ENCODE measurements at places on chromosomes 5 and 9. TPM values are rescaled to one million over a fixed set of nuclear protein-coding genes. Genes with fewer than 3 reads are reported as not detected.

Gene BAAT
- total RNA-seq, result 0.16 TPM

Gene RAB3C
- 21.7 TPM for total RNA-seq

DNA sequence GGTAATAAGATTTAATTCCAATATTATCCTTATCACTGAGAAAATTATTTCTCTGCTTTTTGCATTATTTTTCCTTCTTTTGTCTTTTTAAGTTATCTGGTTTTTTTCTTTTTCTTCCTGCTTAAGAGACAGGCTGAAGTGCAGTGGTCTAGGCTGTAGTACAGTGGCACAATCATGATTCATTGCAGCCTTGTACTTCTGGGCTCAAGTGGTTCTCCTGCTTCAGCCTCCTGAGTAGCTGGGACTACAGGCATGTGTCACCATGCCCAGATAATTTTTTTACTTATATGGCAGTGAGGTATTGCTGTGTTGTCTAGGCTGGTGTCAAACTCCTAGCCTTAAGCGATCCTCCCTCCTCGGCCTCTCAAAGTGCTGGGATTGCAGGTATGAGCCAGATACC is 93.9 kb downstream of the SLC44A1 start:
- DNase-seq, result no peak

GRCh38 chr5:167312225-167312624 is 979.2 kb upstream of the WWC1 start:
- DNase-seq, result no peak

- no peak for DNase-seq
Measured at GRCh38 chr5:158302029-158302428, 443.1 kb upstream of the CLINT1 start.

GRCh38 chr5:95392593-95393182 is 1.5 kb downstream of the FAM81B start:
- no peak for DNase-seq

- no peak for DNase-seq
Measured at GRCh38 chr9:88464851-88465250, 70.1 kb upstream of the NXNL2 start.

DNA sequence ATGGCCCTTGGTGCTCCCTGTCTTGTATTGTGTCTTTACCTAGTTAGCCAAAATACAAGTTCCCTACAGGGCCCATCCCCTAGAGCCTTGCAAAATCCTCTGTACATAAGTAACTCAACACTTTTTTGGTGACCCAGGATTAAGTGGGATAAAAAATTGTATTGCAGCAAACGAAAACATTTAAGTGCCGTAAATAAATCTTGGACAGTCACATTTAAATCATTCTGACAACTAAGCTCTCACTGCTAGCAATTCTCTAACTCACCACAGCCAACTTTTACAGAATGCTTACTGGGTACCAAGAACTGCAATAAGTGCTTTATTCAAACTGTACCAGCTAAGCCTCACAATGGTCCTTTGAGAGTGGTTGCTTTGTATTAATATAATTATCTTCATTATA is 56.6 kb downstream of the GNAQ start:
- no peak for DNase-seq

DNA sequence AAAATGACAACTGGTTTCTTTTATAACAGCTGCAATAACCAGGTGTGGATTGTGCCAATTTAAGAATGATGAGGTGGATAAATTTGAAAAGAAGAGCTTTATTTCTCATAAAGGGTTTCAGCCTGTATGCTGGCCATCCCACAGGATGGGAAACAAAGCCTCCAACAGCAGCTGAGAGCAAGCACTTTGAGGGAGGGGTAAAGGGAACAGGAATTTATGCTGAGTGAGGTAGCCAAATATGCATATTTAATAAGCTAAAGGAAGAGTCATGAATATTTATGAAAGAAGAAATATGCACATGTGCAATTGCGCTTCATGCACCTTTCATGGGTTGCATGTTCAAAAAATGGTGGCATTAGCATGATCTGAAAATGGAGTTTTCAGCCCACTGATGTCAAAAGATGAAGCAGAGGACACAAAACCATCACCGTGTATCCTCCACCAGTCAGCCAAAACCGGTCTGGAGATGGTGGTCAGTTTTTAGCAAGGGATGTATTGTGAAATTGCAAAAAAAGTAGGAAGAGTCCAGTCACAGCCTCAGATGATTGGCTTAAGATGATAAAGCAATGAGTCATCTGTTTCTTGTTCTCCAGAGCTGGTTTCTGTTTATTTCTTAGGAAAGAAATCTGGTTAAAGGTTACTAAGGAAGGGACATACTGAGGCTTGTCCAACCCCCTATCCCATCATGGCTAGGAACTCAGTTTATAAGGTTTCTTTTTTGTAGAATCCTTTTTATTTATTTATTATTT is 47.9 kb downstream of the DEPDC1B start:
- no peak for DNase-seq

All from neural crest cell (in vitro differentiated cells).